ENCODE measurements at places on chromosomes 1 and 21. TPM values are rescaled to one million over a fixed set of nuclear protein-coding genes. Genes with fewer than 3 reads are reported as not detected.

ANKRD34A gene
- total RNA-seq, result not detected

KIF14 gene
- 1.2 TPM for total RNA-seq

SMPDL3B gene
- total RNA-seq, result 1.2 TPM

SH2D1B gene
- total RNA-seq, result not detected

SPRR2F gene
- not detected for total RNA-seq

ELF3 gene
- total RNA-seq, result 4.3 TPM

ADAMTSL4 gene
- 23.4 TPM for total RNA-seq

CASQ2 gene
- 38.5 TPM for total RNA-seq

CYP4X1 gene
- total RNA-seq, result not detected

MEGF6 gene
- 45.3 TPM for total RNA-seq

PDIK1L gene
- total RNA-seq, result 14.9 TPM

FCRLA gene
- total RNA-seq, result 20.0 TPM

KCNA2 gene
- total RNA-seq, result 2.6 TPM

OR2T11 gene
- 0.48 TPM for total RNA-seq

UBL4B gene
- not detected for total RNA-seq

RXRG gene
- not detected for total RNA-seq

WNT4 gene
- total RNA-seq, result 14.0 TPM

BTBD19 gene
- total RNA-seq, result 10.1 TPM

SF3B4 gene
- total RNA-seq, result 3.1 TPM

TEDDM1 gene
- 4.6 TPM for total RNA-seq

ZBTB8B gene
- total RNA-seq, result 2.6 TPM

FAM163A gene
- total RNA-seq, result 3.6 TPM

FAM78B gene
- total RNA-seq, result 13.5 TPM

DLGAP3 gene
- 0.24 TPM for total RNA-seq

THEM5 gene
- not detected for total RNA-seq

ADORA3 gene
- 8.9 TPM for total RNA-seq

UMODL1 gene
- total RNA-seq, result 0.48 TPM

TMEM234 gene
- 5.5 TPM for total RNA-seq

ACADM gene
- 96.3 TPM for total RNA-seq

PSMG1 gene
- 27.2 TPM for total RNA-seq

NUP210L gene
- total RNA-seq, result 0.48 TPM

LCE2C gene
- not detected for total RNA-seq

LRRC3 gene
- total RNA-seq, result 4.3 TPM

UBXN10 gene
- 0.48 TPM for total RNA-seq

SERTAD4 gene
- 6.5 TPM for total RNA-seq

CCDC17 gene
- total RNA-seq, result 1.9 TPM

TNFRSF25 gene
- 21.4 TPM for total RNA-seq

CATSPER4 gene
- 1.7 TPM for total RNA-seq

S100A4 gene
- total RNA-seq, result 122 TPM

MYBPH gene
- not detected for total RNA-seq

ATP1A2 gene
- total RNA-seq, result 11.1 TPM

LORICRIN gene
- not detected for total RNA-seq

GJA5 gene
- total RNA-seq, result 32.5 TPM

UTS2 gene
- total RNA-seq, result 5.3 TPM

SLC2A1 gene
- total RNA-seq, result 201 TPM

CD1D gene
- 4.6 TPM for total RNA-seq

LCE3D gene
- 2.4 TPM for total RNA-seq

L1TD1 gene
- total RNA-seq, result 4.6 TPM

KRTAP12-2 gene
- not detected for total RNA-seq

BGLAP gene
- not detected for total RNA-seq

MCOLN3 gene
- total RNA-seq, result 2.6 TPM

TRAPPC3 gene
- 38.5 TPM for total RNA-seq

PTGS2 gene
- 113 TPM for total RNA-seq
